ENCODE measurements at places on chromosomes 2 and 18. TPM values are rescaled to one million over a fixed set of nuclear protein-coding genes. Genes with fewer than 3 reads are reported as not detected.

The BOLL gene
- not detected for total RNA-seq

The STAT4 gene
- total RNA-seq, result 27.3 TPM

The OR6B2 gene
- total RNA-seq, result not detected

The TTN gene
- total RNA-seq, result 1,330 TPM

The NUP35 gene
- total RNA-seq, result 6.6 TPM

The BMP10 gene
- total RNA-seq, result 1.9 TPM

The TUBB8B gene
- not detected for total RNA-seq

Measured in right atrium auricular region (tissue), 2 donors.